Inflammatory macrophage treated with lipopolysaccharide for 4 hours (primary cell): ENCODE measurements at places on chromosomes 4 and X.

DNA sequence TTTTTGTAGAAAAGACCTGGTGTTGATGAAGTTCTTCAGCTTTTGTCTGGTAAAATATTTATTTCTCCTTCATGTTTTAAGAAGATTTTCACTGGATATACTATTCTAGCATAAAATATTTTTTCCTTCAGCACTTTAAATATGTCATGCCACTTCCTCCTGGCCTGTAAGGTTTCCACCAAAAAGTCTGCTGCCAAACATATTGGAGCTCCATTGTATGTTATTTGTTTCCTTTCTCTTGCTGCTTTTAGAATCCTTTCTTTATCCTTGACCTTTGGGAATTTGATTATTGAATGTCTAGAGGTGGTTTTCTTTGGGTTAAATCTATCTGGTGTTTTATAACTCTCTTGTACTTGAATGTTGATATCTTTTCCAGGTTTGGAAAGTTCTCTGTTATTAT, 35.6 kb upstream of the NMU start:
- no peak for DNase-seq

DNA sequence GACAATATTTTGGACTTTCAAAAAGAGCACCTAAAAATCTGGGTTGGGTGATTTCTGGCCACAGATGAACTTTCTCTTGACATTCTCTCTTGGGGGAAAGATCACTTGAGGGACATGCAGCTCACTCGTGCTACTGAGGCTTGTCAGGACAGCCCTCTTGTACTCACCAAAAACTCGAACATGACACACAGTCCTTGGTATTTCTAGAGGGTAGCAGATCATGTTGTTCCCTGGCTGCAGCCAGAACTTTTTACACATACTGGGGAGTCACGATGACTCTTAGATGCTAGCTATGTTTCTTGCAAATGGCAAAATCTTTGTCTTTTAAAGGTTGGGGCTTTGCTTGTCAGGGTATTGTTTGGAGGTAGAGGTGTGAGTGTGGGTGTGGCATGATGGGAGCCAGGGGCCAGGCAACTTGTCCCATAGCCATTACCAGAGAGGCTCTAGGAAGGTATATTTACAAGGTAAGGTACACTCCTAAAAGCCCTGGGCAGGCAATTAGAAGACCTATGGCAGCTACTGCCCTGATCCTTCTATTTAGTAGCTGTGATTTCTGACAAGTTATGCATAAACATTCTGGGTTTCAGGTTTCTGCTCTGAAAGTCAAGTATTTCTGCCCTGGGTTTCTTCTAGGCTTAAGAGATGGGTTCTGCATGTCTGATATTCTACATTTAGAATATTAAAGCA, 241.7 kb upstream of the TLL1 start:
- DNase-seq: no peak

- no peak for DNase-seq
Observed at GRCh38 chr4:71187404-71188155, 151.2 kb upstream of the SLC4A4 start.

GRCh38 chrX:83829874-83830273, 31.1 kb upstream of the CYLC1 start:
- no peak for DNase-seq

- peak; percentile 19 for DNase-seq
Observed at GRCh38 chrX:147803948-147804347, 107.8 kb upstream of the FMR1 start.

DNA sequence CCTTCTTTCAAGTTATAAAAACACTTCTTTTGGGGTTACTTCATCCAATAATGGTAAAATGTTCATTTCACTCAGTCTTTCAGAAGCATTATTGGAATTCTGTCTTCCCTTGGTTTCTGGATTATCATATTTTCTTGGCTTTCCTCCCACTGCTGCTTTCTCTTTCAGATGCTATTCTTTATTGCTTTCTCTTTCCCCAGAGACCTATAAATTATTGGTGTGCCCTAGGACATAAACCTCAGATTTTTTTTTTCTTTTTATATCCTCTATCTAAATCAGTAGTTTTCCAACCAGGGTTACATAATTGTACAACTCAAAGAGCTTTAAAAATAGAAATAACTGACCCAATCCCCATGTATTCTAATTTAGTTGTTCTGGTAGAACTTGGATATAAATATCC, 1005.5 kb downstream of the ARAP2 start:
- DNase-seq: no peak

DNA sequence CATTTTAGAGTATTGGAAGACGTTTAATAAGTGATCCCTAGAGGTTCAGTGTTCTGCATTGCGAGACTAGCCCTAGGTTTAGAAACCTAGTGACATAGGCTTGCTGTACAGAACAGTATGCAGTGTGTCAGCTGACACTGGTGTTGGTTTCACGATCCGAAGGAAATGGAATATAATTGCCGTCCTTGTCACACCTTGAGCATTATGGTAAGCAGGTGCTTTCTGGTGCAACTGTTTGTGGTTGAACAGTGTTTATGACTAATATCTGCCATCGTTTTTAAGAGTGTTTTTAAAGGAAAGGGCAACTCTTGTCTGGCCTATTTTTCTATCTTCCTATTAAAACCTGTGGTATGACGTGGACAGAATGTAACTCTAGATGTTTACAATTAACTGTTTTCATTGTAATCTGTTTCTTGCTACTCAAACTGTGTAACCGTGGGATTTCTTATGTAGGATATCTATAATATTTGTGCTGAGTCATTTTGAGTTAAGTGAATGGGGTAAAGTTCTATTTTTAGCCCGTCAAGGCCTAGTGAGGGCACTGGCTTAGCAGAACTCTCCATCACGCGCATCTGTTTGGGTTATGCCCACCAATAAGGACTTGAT, 53.8 kb upstream of the TBC1D14 start:
- peak; percentile 57 for DNase-seq

DNA sequence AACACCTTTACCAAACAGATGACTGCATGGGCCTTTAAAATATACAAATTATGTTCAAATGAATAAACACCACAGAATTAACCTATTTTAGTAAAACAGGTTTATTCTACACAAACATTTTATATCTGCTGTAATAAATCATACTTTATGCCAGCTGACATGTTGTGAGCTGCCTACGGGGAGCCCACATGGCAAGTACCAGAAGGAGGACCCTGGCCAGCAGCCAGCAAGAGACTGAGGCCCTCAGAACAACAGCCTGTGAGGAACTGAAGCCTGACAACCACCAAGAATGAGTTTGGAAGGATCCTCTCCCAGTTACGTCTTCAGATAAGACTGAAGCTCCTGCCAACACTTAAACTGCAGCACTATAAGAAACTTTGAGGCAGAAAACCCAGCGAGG, 377.0 kb downstream of the PDGFC start:
- peak; percentile 11 for DNase-seq

- DNase-seq: no peak
Observed at GRCh38 chr4:169184236-169184635, 86.5 kb downstream of the SH3RF1 start.

DNA sequence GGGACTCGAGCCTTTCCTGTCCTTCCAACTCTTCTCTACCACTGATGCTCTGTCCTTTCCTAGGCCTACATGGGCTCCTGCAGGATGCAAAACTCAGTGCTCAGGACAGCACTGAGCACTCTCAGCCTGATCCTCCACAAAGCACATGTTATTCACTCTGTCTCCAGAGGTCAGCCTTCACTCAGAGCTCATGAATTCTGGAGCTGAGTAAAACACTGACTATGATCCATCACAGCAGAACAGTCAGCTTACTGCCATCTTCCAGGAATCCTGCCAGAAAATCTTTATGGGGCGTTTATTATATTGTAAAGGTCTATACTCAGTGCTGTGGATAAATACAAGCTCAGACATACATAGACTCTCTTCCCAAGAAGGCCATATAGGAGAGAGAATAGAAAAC, 121.5 kb upstream of the CPEB2 start:
- DNase-seq: no peak

- peak; percentile 100 for DNase-seq
Observed at GRCh38 chrX:318739-319578, at the start of gene GTPBP6. GTPBP6 (minus strand) TSS chrX:318796; CDS start chrX:318787, 9 bp downstream.

GRCh38 chr4:168212656-168213055, 105.9 kb downstream of the DDX60 start:
- DNase-seq: peak; percentile 13

- DNase-seq: no peak
Observed at GRCh38 chrX:15750611-15751154, 12.6 kb downstream of the CA5B start.

- DNase-seq: no peak
Observed at GRCh38 chrX:100356351-100356896, 53.6 kb downstream of the PCDH19 start.

GRCh38 chr4:51895158-51895557, 52.2 kb downstream of the DCUN1D4 start:
- no peak for DNase-seq

DNA sequence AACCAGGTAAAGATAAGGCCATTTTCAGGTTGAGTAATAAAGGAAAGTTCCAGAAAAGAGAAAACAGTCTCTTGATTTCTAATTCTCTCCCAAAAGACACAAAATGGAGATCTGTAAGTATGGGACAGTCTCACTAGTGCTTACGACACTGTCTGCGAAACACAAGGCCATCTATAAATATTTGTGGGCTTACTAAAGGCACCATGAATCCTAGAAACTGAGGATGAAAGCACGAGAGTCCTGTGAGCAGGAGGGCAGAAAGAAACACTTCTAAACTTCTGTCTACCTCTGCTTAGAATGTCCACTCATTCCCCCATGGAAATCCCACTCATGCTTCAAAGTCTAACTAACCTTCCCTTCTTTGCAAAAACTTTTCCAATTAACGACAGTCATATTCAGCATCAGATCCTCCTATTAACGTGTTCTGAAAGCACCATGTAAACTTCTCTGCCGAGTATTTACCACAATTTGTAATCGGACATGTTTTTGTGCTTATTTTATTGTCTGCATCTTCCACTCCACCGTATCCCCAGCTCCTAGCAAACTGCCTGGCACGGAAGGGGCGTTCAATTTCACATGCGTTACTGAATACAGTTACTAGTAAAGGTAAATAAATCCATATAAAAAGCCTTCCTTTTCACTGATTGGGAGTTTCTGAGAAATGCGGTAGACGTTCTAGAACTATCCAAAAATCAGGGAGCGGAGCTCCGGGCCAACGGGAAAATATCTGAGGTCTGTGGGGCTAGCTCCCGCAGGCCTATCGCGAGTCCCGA, 665 bp downstream of the PSMD10 start:
- peak; percentile 29 for DNase-seq

DNA sequence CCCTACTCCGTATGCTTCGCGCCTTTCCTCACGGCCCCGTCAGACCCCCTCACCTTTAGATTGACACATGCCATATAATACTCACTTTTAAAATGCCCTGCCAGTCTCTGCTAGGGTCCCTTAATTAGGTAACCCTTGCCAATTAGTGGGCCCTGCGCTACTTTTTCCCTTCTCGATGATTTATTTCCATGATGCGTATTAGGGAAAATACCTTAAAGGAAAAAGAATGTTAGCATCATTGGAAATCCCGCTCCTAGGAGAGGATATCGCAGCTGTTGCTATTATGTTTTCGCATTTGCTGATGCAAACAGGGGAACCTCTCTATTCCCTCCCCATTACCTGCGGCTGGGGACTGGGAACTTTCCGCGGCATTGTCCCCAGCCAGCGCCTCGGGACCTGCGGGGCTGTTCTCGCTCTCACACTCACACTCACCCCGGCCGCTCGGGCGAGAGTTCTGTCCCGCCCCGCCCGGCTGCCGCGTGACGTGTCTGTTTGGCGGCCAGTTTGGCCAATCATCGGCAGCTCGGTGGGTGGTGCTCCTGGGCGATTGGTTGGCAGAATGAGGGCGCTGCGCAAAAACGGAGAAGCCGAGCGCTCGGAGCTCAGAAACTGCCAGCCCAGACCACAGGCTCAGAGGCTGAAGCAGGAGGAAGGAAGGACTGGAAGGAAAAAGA, at the start of gene PCDH10:
Gene PCDH10 (plus strand): TSS at position 605 of the 674 bp plus-strand sequence. CDS start 847 bp downstream, outside the sequence.
- DNase-seq: peak; percentile 54

GRCh38 chrX:148854306-148854705, 353.9 kb downstream of the AFF2 start:
- DNase-seq: no peak

- DNase-seq: no peak
Observed at GRCh38 chrX:29841750-29842149, 373.6 kb upstream of the MAGEB2 start.

DNA sequence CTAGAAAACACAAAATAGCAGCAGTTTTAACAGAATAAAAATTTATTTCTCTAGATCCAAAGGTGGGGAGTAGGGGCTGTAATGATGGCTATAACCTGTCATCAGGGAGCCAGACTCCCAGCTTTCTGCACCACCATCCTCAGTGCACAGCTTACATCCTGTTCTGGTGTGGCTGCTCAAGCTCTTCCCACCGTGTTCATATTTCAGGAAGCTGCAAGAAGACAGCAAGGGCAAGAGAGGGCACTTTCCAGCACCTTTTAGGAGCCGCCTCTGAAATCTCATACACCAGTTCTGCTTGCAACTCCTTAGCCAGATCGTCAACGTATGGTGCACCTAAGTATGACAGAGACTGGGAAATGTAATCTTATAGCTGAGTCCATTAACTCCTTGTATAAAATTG, 253.7 kb downstream of the CENPC start:
- DNase-seq: no peak

- DNase-seq: no peak
Observed at GRCh38 chr4:13542577-13543031, 1.7 kb downstream of the NKX3-2 start.

GRCh38 chr4:163353054-163353453, 9.4 kb downstream of the NPY5R start:
- DNase-seq: no peak

DNA sequence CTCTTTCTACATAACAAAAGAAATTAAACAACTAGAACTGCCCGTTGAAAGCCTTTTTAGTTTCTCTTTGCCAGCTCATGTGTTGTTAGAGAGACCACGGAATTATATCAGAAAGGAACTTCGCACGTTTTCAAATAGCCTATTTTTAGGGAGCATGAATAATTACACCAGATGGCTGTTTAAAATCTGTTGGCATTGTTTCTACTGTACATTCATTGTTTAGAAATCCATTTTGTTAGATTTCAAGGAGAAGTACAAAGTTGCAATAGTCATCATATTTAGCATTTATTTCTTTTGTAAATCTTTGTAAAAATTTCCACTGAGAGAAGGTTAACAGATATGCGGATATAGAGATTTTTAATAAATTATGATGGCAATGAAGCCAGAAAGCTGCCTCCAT, 403.0 kb upstream of the HS3ST1 start:
- no peak for DNase-seq

DNA sequence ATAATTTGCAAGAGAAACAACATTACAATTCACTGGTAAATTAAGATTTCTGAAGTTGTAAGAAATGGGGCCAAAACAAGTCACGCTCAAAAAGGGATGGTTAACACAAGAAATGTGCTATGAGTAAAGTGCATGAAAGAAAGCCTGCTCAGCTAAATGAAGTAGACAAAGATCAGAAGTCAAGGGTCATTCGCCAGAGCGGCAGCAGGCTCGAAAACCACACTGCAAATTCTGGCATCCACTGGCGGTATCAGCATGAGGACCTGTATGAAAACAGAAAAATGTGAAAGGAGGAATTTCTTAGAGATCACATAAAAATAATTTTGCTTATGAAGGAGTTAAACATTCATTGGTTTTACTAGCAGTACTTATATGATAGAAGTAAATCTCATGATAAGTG, 49.6 kb downstream of the FBXL5 start:
- no peak for DNase-seq

DNA sequence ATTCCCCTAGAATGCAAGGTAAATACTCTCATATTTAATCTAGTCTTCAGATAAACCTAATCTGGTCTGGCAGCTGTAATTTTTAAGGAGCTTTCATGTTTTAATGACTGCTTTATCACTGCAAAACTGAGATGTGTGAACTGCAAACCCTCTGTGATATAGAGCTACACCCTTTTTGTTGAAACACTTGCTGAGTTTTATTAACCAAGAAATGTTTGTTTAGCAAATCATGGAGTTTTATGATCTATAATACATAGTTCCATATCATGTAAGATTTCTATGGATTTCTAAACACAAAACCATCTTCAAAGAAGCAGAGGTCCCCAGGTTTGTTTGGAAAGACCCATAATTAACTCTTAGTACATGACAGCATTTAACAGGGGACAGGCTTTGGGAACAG, 126.4 kb downstream of the BTC start:
- no peak for DNase-seq
